Activated CD4-positive, alpha-beta memory T cell treated with anti-CD3 and anti-CD28 coated beads, Interleukin-2, amount 10 ng/mL, durations not matched to agents 7 days and 5 days (primary cell): ENCODE measurements at places on chromosomes 4 and X.
A peak's percentile ranks its signal among the peaks of the same experiment; 100 is the strongest.

DNA sequence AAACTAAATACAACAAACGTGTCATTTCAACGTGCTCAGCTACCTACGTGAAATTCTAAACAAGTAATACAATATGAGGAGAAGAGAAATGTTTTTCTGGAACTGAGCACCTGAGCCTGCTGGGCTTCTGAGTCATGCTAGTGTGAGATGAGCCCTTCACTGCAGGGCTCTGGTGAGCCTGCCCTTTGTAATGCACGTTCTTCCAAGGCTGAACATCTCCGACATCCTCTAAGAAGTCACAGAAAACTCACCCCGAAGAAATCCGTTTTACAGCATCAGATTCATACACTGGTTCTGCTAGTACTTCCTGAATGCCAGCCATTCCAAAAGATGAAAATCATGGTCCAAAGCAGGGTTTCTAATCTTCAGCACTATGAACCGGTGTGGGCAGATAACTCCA, 157.1 kb downstream of the AMELX start:
- H3K4me1 ChIP-seq, result no peaks in the 10 kb centered on the region
- no peaks in the 10 kb centered on the region for H3K27me3 ChIP-seq
- DNase-seq, result no peak
- H3K4me3 ChIP-seq, result no peak overlapping the region
- no peaks in the 10 kb centered on the region for H3K36me3 ChIP-seq

- no peak overlapping the region for H3K4me3 ChIP-seq
- H3K4me1 ChIP-seq, result no peaks in the 10 kb centered on the region
- no peak overlapping the region for H3K27ac ChIP-seq
- no peaks in the 10 kb centered on the region for H3K36me3 ChIP-seq
These were observed 170.7 kb upstream of the ZCCHC13 start for GRCh38 chrX:74133156-74133796.

GRCh38 chr4:55017406-55017805, 108.0 kb downstream of the KDR start:
- H3K27me3 ChIP-seq, result no peaks in the 10 kb centered on the region
- no peak overlapping the region for H3K27ac ChIP-seq

DNA sequence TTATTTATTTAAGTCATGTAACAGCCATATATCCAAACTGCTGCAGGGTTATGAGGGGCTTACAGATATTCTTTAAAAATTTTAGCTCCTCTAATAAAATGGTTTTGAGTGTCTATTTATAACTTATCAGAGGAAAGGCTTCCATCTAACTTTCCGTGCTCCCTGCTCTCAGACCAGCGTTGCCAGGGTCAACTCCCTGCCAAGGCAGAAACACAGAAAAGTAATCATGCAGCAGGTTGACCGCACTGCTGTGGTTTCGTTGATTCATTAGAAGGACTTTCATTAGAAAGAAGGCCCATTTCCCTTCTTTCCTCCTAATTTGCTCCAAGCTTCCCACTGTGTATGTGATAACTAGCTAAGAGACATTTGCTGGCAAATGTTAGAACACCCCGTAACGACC, 33.9 kb downstream of the BCLAF3 start:
- no peaks in the 10 kb centered on the region for H3K27me3 ChIP-seq
- H3K4me3 ChIP-seq, result no peak overlapping the region
- no peak for DNase-seq
- H3K4me1 ChIP-seq, result peaks cover 3% of the 10 kb centered on the region
- H3K36me3 ChIP-seq, result peaks cover 9% of the 10 kb centered on the region

DNA sequence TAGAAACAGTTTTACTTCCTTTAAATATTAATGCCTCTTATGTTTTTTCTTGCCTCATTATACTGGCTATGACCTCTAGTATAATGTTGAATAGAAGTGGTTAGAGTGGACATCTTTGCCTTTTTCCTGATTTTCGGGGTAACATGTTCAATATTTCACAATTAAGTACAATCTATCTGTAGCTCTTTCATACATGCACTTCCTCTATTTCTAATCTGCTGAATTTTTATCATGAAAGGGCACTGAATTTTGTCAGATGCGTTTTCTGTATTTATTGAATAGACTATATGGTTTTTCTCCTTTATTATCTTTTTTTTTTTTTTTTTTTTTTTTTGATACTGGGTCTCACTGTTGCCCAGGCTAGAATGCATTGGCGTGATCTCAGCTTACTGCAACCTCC, 29.0 kb downstream of the MECP2 start:
- no peak overlapping the region for H3K4me3 ChIP-seq
- H3K27ac ChIP-seq, result no peak overlapping the region
- no peak for DNase-seq

DNA sequence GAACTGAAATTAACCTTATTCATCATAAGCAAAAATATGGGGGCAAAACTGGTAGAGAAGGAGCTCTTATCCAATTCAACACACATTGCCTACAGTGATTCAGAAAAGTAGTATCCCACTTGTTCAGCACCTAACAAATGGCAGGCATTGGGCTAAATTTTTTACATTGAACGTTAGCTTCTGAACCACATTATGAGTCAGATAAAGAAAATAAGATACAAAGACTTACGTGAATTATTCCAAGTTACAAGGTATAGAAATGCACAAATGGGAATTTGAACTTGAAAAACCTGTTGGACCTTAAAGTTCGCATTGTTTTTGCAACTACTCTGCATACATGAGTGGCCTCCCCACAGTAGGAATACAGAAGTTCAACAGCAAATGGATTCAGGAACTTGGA, 210.6 kb downstream of the LDB2 start:
- H3K4me1 ChIP-seq, result no peaks in the 10 kb centered on the region
- H3K27me3 ChIP-seq, result no peaks in the 10 kb centered on the region
- no peak overlapping the region for H3K4me3 ChIP-seq

DNA sequence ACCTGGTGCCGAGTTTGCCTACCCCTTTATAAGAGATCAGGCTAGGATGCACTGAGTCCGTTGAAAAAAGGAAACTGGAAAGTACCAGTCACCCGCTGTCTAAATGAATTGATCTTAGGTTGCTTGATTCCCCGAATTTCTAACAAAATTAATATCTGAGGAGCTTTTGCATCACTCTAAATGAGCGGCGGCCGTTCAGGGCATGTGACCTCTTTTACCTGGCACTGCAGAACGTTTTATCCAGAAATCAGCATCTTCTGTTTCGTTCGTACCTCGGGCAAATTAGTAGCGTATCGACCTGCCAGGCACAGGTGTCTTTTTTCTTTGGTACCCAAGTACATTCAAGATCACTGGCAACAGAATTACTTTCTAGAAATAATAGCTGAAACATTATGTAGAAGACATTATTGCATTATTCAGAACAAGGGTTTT, 876 bp downstream of the KLHL2 start:
- peak overlapping the region; percentile 89 for H3K4me3 ChIP-seq
- no peaks in the 10 kb centered on the region for H3K27me3 ChIP-seq
- peaks cover 73% of the 10 kb centered on the region for H3K4me1 ChIP-seq
- peaks cover 20% of the 10 kb centered on the region for H3K36me3 ChIP-seq
- DNase-seq, result no peak

GRCh38 chr4:78363031-78363570, 188.5 kb upstream of the ANXA3 start:
- no peak for DNase-seq
- H3K27me3 ChIP-seq, result peaks cover 6% of the 10 kb centered on the region
- no peaks in the 10 kb centered on the region for H3K4me1 ChIP-seq
- no peak overlapping the region for H3K27ac ChIP-seq
- H3K4me3 ChIP-seq, result no peak overlapping the region

DNA sequence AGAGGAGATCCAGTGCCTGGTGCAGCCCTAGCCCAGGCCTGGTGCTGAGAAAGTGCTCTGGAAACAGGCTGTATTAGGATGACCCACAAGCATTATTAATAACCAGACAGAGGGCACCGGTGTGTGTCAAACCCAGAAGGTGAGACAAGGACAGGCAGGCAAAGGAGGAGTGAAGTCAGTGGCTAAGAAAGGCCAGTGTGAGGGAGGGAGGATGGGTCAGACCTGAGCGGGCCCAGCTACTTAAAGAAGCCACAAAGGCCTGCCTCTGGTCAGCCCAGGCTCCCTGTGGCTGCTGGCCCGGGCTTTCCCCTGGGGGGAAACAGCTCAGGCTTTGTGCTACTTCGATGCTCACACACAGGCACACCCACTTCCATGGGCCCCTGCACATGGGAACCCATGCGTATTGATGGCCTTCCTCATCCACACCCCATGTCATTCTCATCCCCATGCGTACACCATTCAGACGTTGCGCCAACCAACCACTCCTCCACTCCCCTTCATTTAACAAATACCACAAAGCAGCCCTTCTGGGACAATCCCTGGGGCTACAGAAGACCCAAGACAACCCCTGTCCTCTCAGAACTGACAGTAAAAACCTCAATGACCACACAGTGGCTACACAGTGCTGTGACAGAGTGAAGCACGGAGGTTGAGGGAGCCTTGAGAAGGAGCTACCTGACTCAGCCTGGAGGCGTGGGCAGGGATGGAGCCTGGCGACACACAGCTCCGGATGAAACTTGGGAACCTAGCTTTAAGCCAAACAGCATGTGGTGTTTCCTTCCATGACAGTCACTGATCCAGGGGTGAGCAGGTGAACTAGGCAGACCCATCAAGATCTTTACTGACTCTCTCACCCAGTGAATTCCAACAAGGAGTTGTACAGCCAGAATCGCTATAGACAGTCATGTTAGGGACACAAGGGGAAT, 24.9 kb upstream of the MTM1 start:
- peaks cover 20% of the 10 kb centered on the region for H3K4me1 ChIP-seq
- no peak for DNase-seq
- no peaks in the 10 kb centered on the region for H3K36me3 ChIP-seq
- H3K27me3 ChIP-seq, result no peaks in the 10 kb centered on the region
- no peak overlapping the region for H3K4me3 ChIP-seq

- peaks cover 23% of the 10 kb centered on the region for H3K4me1 ChIP-seq
- no peak for DNase-seq
- peak overlapping the region; percentile 72 for H3K4me3 ChIP-seq
- peaks cover 36% of the 10 kb centered on the region for H3K27me3 ChIP-seq
- H3K36me3 ChIP-seq, result no peaks in the 10 kb centered on the region
These were observed 653 bp downstream of the HHIP start for GRCh38 chr4:144646523-144647094.

GRCh38 chr4:144336633-144337032, 196.1 kb upstream of the GYPA start:
- DNase-seq, result no peak
- H3K27ac ChIP-seq, result no peak overlapping the region
- H3K4me1 ChIP-seq, result peaks cover 4% of the 10 kb centered on the region
- H3K4me3 ChIP-seq, result no peak overlapping the region
- H3K27me3 ChIP-seq, result no peaks in the 10 kb centered on the region

- no peak overlapping the region for H3K27ac ChIP-seq
- no peaks in the 10 kb centered on the region for H3K36me3 ChIP-seq
- H3K4me1 ChIP-seq, result no peaks in the 10 kb centered on the region
- DNase-seq, result no peak
These were observed 292.2 kb downstream of the ZIC3 start for GRCh38 chrX:137858106-137858505.

GRCh38 chrX:130173190-130173895, 1.6 kb downstream of the RAB33A start:
- DNase-seq, result peak; percentile 68
- H3K4me3 ChIP-seq, result peak overlapping the region; percentile 78
- peak overlapping the region; percentile 87 for H3K27ac ChIP-seq
- H3K27me3 ChIP-seq, result no peaks in the 10 kb centered on the region
- H3K36me3 ChIP-seq, result peaks cover 41% of the 10 kb centered on the region

- H3K4me3 ChIP-seq, result no peak overlapping the region
- no peak overlapping the region for H3K27ac ChIP-seq
- H3K27me3 ChIP-seq, result no peaks in the 10 kb centered on the region
- DNase-seq, result no peak
- no peaks in the 10 kb centered on the region for H3K4me1 ChIP-seq
- H3K36me3 ChIP-seq, result no peaks in the 10 kb centered on the region
These were observed 266.7 kb upstream of the CLNK start for GRCh38 chr4:10951306-10951705.

DNA sequence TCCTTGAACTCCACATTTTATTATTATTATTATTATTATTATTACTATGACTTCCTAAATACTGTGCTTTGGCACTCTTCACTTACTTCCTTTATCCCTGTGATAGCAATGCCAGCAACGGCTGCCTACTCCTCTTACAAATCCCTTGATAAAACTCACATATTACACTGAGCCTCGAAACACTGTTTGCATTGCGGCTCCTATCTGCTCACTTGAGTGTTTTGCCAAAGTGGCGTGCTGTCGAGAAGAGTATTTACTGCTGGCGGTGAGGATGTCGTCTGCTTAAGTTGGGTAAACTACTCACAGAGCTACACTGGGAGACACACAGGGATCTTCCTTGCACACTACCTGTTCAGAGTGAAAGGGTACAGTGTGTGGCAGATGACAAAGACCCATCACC, 143.4 kb upstream of the VCX3A start:
- no peaks in the 10 kb centered on the region for H3K4me1 ChIP-seq
- no peak overlapping the region for H3K27ac ChIP-seq
- DNase-seq, result no peak
- no peak overlapping the region for H3K4me3 ChIP-seq

DNA sequence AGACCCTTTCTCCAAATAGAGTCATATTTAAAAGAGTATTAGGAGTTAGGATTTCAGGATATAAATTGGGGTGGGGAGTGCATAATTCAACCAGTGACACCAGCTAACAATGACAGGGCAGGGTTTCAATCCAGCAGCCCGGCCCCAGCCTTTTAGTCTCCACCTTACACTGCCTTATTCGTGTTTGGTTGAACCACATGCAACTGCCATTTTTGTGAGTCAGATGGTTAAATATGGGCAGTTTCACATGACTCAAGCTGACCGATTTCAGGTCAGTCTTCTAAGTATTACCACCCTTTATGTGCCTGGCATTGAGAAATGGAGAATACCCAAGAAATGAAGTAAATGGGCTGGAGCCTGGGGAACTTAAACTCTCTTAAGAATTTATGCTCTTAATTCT, 102.8 kb downstream of the STOX2 start:
- no peaks in the 10 kb centered on the region for H3K36me3 ChIP-seq
- peaks cover 2% of the 10 kb centered on the region for H3K4me1 ChIP-seq
- no peak overlapping the region for H3K4me3 ChIP-seq
- DNase-seq, result no peak
- no peaks in the 10 kb centered on the region for H3K27me3 ChIP-seq

DNA sequence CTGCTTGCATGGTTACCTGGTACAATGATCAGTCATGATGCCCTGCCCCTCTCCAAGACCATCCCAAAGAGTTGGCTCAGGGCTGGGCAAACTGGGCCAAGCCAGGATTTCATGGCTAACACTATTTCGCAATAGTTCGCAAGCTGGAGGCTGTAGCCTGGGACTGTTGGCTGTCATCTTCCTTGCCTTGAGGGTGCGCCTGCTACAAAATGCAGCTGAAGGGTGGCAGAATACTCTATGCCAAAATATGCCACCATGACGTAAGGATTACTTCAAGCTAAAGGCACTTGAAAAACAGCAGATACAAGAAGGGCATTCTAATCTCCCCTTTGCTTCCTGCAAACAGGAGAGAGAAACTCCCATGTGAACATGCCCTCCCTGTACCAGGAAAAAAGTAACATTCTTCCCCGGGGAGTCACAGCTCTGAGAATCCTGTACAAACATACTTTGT, 21.0 kb downstream of the SAT1 start:
- peaks cover 4% of the 10 kb centered on the region for H3K4me1 ChIP-seq
- DNase-seq, result no peak
- H3K27me3 ChIP-seq, result no peaks in the 10 kb centered on the region
- no peak overlapping the region for H3K27ac ChIP-seq

- no peaks in the 10 kb centered on the region for H3K36me3 ChIP-seq
- no peaks in the 10 kb centered on the region for H3K27me3 ChIP-seq
- no peak for DNase-seq
- H3K27ac ChIP-seq, result no peak overlapping the region
These were observed 137.4 kb downstream of the PDLIM5 start for GRCh38 chr4:94588896-94589693.

- peaks cover 10% of the 10 kb centered on the region for H3K4me1 ChIP-seq
- H3K4me3 ChIP-seq, result peak within 1 kb of the TSS; percentile 87
- no peaks in the 10 kb centered on the region for H3K27me3 ChIP-seq
- H3K36me3 ChIP-seq, result no peaks in the 10 kb centered on the region
- H3K27ac ChIP-seq, result peak within 1 kb of the TSS; percentile 87
These were observed 58.6 kb upstream of the ZC4H2 start for GRCh38 chrX:65034668-65035445.
